ENCODE measurements at places on chromosomes 6 and 20. TPM values are rescaled to one million over a fixed set of nuclear protein-coding genes. Genes with fewer than 3 reads are reported as not detected.

- no peak overlapping the region for H3K4me3 ChIP-seq
- no peaks in the 10 kb centered on the region for H3K27me3 ChIP-seq
- H3K36me3 ChIP-seq, result no peaks in the 10 kb centered on the region
- no peak for DNase-seq
Observed at GRCh38 chr6:93751969-93752368, 332.6 kb upstream of the EPHA7 start.

- H3K27ac ChIP-seq, result no peak overlapping the region
- DNase-seq, result no peak
- H3K4me1 ChIP-seq, result no peaks in the 10 kb centered on the region
- H3K27me3 ChIP-seq, result no peaks in the 10 kb centered on the region
- H3K36me3 ChIP-seq, result no peaks in the 10 kb centered on the region
- no peak overlapping the region for H3K4me3 ChIP-seq
Observed at GRCh38 chr6:147177286-147177685, 26.9 kb upstream of the STXBP5 start.

DNA sequence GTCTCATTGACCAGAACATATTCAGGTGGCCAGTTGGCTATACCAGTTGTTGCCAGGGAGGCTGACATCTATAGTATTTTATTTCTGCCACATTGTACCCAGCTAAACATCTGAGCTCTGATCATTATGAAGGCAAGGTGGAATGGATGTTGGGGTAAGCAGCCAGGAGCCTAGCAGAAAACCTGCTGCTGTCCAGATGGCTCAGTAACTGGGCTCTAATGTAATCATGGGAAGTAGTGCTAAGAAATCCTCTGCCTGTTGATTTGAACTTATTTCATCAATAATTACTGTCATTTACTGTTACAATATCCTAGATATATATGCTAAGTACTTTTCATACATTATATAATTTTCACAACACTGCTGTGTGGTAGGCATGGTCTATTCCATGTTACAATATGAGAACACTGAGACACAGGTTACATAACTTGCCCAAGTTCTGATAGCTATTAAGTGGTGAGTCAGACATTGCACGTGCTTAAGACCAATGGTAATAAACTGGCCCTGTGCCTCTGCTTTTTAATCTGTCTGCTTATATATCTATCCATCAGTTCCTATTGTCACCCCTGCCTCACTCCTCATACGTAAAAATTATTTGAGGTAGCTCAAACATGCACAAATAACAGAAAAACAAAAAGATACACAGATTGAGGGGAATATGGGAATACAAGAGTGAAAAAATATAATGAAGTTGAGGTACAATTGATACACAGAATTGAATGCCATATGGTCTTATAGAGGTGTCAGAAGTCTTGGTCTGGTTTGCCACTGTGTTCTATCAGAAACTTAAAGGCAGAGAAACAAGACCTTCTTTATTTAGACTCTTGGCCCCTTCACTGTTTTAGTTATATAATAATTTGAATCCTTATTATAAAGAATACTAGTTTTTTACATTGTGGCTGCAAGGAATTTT lies 25.2 kb downstream of the TBPL1 start:
- H3K4me3 ChIP-seq, result no peak overlapping the region
- no peak for DNase-seq
- H3K27me3 ChIP-seq, result no peaks in the 10 kb centered on the region
- no peaks in the 10 kb centered on the region for H3K36me3 ChIP-seq

PPP1R3G gene
- total RNA-seq, result 1.1 TPM

SEMG2 gene
- total RNA-seq, result not detected

DNA sequence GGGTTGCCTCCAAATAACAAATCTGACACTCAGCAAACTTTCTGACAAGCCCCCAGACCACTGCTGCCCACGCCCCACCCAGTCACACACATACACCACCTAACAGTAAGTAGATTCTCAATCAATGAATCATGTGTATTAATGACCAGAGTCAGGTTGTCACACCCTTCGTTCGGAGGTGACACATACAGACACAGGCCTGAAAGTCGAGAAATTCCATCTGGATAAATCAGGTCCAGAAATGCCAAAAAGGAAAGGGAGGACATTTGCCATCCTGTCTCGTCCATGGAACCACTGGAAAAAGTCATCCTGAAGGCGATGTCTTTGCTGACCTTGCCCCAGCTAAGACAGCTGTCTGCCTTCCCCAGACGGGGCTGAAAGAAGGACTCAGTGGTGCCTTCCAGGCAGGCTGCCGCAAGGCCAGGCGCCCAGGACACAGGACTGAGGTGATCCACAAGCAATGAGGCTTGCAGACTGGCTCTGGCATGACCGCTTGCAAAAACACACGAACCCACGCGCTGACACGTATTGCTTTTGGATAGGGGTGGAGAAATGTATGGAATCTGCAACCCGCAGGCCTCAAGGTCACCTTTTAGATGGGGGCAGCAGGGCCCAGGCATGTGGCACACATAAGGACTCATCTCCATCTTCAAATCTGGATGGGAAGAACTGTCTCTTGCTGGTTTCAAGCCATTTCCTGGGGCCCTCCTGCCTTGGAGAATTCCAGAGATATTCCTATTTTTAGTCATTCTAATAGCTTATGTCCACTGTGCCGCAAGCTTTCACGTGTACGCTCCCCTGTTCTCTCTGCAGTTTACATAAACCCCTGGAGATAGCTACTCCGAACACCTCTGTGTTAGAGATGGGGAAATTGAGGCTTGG lies 9.0 kb downstream of the NFATC2 start:
- no peaks in the 10 kb centered on the region for H3K36me3 ChIP-seq
- no peaks in the 10 kb centered on the region for H3K4me1 ChIP-seq
- H3K27ac ChIP-seq, result no peak overlapping the region
- DNase-seq, result no peak
- H3K27me3 ChIP-seq, result no peaks in the 10 kb centered on the region

OVOL2 gene
- not detected for total RNA-seq

DNA sequence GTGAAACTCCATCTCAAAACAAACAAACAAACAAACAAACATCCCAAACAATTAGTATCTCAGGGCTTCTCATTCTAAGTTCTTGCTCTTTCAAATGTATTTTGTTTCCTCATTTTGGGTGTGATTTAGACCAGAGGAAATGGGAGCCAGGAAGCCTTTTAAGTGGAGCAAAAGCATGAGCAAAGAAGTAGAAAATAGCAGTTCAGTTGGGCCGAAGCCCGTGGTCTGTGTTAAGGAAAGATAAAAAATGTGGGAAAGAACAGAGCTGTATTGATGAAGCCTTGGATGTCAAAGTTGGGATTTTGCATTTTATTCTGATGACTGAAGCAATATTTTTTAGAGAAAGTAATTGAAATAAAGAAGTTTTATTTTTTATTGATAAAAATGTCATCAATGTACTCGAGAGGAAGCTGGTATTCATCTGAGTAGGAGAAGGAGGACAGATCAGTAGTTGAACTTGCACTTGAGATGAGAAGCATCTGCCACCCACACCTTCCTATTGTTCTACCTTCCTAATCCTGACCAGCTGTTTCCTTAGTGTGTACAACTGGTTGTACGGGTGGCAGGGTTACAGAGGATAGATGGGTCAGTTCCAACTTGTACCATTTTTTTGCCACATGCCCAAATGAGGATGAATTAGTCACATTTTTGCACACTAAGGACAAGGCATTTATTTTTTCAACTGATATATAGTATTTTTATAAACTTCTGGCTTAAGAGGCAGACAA lies 56.1 kb downstream of the KIAA0408 start:
- DNase-seq, result no peak
- no peak overlapping the region for H3K27ac ChIP-seq
- no peaks in the 10 kb centered on the region for H3K27me3 ChIP-seq
- H3K4me1 ChIP-seq, result no peaks in the 10 kb centered on the region
- H3K36me3 ChIP-seq, result no peaks in the 10 kb centered on the region
- no peak overlapping the region for H3K4me3 ChIP-seq

DNA sequence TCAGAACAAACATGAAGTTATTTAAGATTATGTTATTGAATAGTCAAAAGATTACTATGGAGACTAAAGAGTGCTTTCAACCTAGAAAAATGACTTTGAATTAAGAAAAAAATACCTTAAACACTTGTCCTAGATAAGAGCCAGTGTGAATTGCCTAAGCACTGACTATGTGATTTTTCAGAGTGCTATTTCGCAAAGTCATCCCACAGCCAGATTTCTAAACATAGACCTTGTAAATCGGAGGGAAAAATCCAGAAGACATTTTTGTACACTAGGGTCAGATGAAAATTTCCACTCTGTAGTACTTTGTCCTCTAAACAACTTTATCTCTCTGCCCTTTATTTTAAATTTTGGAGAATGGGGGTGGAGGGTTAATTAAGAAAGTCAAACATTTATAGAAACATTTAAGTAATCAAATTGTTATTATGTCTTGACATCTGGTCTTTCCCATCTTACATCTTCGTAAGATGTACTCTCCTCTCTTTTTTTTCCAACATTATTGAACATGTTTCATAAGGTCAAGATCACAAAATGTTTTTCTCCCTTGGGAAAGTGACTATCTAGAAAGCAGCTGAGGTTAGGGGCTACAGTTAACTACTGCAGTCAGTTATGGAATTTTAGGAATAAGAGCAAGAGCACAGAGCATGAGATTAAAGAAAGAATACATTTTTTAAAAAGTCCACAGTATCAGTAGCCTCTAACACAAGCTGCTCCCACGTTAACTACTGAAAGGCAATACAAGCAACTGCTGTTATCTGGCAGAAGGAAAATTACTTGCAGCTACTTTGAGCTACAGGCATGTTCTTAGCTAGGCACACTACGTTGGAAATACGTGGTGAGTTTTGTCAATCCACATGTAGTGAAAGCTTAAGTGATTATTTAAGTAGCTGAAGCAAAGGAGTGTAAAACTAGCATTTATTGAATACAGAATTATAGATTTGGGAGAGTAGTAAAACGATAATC lies 648.5 kb downstream of the HTR1B start:
- H3K36me3 ChIP-seq, result no peaks in the 10 kb centered on the region
- H3K4me1 ChIP-seq, result no peaks in the 10 kb centered on the region
- H3K27me3 ChIP-seq, result no peaks in the 10 kb centered on the region
- no peak for DNase-seq
- H3K4me3 ChIP-seq, result no peak overlapping the region

DNA sequence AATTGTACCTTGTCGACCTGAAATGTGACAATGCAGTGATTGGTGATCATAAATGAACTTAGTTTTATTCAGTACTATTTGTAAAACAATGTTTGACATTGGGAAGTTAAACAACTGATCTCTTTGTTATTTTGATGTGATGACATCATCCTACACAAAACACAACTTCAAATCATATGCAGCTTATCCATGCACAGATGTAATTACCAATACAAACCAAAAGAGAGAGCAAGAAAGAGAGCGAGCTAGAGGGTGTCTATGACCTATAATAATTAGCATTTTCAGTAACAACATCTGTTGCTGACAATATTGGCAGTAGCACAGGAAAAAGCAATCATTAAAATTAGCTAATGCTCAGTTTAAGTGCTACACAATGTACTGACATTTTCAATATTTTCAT lies 320.9 kb downstream of the UTRN start:
- no peak overlapping the region for H3K4me3 ChIP-seq
- H3K4me1 ChIP-seq, result no peaks in the 10 kb centered on the region
- H3K27ac ChIP-seq, result no peak overlapping the region
- no peaks in the 10 kb centered on the region for H3K36me3 ChIP-seq
- H3K27me3 ChIP-seq, result no peaks in the 10 kb centered on the region

DNA sequence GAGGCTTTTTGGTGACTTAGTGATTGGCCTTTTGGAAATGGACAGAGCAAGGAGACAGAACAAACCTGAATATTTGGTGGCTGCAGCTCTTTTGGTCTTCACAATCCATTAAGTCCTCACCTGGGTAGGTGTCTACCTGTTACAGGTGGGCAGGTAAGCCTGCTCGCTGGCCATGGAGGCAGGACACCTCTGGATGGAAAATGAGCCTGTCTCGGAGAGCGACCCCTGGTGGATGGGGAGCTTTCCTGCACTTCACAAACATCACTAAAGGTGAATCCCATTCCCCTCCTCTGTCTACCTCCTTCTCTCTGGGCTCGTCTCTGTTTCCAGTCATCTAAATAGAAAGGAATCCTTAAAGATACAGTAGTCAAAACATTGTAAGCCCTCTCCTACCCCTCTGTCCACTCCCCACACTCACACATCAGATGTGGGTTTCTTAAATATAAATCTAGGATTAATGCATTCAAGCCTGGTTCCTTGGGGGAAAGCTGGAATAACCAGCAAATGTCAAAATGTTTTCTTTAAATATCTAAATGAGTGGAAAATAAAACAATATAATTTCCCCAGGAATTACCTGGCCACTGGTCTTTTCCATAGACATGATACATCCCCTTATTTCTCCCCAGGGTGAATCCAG lies 304.9 kb downstream of the CDH26 start:
- no peak overlapping the region for H3K4me3 ChIP-seq
- H3K27ac ChIP-seq, result no peak overlapping the region
- no peak for DNase-seq
- no peaks in the 10 kb centered on the region for H3K36me3 ChIP-seq
- no peaks in the 10 kb centered on the region for H3K4me1 ChIP-seq

ECT2L gene
- 0.65 TPM for total RNA-seq

- no peaks in the 10 kb centered on the region for H3K36me3 ChIP-seq
- H3K27me3 ChIP-seq, result no peaks in the 10 kb centered on the region
- H3K4me1 ChIP-seq, result no peaks in the 10 kb centered on the region
- DNase-seq, result no peak
- no peak overlapping the region for H3K27ac ChIP-seq
- H3K4me3 ChIP-seq, result no peak overlapping the region
Observed at GRCh38 chr6:33808641-33809180, 4.9 kb upstream of the MLN start.

DNA sequence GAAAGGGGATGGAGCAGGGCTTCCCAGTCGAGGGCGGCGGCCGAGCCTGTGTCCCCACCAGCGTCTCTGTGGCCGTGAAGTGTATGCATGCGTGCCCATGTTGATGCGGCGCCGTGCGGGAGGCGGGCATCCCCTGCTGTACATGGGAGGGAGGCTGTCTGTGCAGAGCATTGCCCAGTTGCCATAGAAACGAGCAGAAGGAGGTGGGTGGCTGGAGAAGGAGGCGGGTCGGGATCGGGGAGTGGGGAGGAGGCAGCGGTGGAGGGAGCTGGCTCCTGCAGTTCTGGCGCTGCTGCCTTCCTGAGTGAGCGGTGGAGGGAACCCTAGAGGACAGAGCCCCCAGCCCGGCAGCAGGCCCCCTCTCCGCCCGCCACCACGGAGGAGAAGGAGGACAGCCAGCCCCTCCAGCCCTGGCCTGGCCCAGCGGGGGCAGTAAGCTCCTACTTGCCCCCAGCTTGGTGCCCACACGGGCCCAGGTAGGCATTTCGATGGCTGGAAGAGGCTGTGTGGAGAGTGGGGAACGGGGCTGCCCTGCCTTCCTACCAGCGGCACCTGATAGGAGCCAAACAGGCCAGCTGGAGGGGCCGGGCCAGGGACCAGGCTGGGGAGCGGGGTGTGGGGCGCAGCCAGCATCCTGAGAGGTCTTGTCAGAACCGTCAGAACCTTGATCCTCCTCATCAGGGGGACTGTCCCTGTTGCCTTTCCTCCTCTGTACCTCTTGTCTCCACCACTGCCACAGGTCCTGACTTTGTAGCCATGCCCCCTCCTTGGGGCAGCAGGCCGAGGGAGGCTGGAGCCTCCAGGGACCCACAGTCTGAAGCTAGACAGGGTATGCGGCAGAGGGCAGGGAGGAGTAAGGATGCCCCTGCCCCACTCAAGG lies 41.3 kb downstream of the SPDEF start:
- peaks cover 5% of the 10 kb centered on the region for H3K4me1 ChIP-seq
- H3K36me3 ChIP-seq, result no peaks in the 10 kb centered on the region
- no peak overlapping the region for H3K27ac ChIP-seq
- no peaks in the 10 kb centered on the region for H3K27me3 ChIP-seq
- peak; percentile 80 for DNase-seq

GRCh38 chr6:136411025-136411325 lies 121.3 kb upstream of the BCLAF1 start:
- H3K36me3 ChIP-seq, result no peaks in the 10 kb centered on the region
- H3K4me1 ChIP-seq, result peaks cover 1% of the 10 kb centered on the region
- no peak for DNase-seq
- no peaks in the 10 kb centered on the region for H3K27me3 ChIP-seq

RBBP8NL gene
- total RNA-seq, result 0.46 TPM
